Upper lobe of left lung (tissue), 6 donors: ENCODE measurements at places on chromosomes 5 and 9.

DNA sequence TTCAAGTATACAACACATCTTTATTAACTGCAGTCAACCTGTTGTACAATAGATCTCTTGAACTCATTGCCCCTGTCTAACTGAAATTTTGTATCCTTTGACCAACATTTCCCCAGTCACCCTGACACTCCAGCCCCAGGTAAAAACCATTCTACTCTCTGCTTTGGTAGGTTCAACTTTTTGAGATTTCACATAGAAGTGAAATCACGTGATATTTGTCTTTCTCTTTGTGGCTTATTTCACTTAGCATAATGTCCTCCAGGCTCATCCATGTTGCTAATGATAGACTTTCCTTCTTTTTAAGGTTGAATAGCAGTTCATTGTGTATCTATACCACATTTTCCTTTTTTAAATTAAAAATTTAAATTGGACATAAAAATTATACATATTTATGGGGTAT, 126.5 kb upstream of the MAN2A1 start:
- DNase-seq = no peak

- DNase-seq = peak; percentile 85
Observed at GRCh38 chr5:31193591-31194467, at the start of gene CDH6. TSS of gene CDH6 (plus strand) at chr5:31193686. CDS start at chr5:31267474, 73,788 bp downstream.

- no peak for DNase-seq
Observed at GRCh38 chr5:157047898-157048297, 11.0 kb downstream of the HAVCR1 start.

- no peak for DNase-seq
Observed at GRCh38 chr5:40547557-40547956, 132.2 kb upstream of the PTGER4 start.

DNA sequence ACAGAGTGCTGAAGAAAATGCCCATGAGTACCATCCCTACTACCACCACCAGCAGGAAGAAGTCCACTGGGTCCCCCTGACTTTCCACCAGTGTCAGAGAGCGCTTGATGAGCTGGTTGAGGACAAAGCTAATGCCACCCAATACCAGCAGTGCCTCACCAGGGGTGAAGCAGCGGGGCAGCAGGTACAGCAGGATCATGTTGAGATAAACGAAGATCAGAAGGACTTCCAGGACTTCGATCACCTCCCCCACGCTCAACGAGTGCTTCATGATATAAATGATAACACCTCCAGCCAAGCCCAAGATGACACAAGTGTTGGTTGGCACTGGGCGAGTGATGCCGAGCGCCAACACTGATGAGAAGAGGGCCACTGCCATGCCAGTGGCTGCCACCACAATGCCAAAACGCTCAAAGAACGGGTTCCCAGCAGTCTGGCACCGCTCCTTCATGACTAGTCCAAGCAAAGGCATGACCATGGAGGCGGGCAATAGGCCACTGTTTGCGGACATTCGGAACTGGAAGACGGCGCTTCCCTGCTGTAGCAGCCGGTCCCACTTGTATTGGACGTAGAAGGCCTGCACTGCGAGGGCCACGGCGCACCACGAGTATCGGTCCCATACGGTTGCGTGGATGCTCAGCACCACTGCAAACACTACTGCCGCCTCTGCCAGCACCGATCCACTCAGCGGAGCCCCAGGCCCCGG, 679 bp downstream of the DOLK start:
- DNase-seq = no peak

- no peak for DNase-seq
Observed at GRCh38 chr5:166346726-166347374, 1944.6 kb upstream of the WWC1 start.

DNA sequence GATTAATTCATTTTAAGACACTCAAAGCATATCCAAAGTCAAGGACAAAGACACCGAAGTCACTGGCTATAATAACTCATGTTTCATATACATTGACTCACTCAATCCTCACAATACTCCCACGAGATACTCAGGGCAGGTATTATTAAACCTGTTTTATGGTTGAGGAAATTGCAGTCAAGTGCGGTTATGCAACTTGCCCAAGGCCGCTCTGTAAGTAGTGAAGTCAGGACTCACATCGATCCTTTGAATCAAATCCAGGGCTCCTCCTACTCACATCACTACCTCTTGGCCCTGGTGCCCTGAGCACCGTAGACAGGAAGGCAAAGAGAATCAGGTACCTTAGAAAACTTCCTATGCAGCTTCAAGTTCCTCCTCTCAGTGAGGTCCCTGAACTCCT, 87.8 kb upstream of the APC start:
- peak; percentile 79 for DNase-seq

GRCh38 chr5:1097381-1097987, 14.4 kb downstream of the SLC12A7 start:
- DNase-seq = no peak

- DNase-seq = no peak
Observed at GRCh38 chr9:2286825-2287455, 271.8 kb downstream of the SMARCA2 start.

- peak; percentile 31 for DNase-seq
Observed at GRCh38 chr9:128056086-128056485, 11.0 kb downstream of the NAIF1 start.

DNA sequence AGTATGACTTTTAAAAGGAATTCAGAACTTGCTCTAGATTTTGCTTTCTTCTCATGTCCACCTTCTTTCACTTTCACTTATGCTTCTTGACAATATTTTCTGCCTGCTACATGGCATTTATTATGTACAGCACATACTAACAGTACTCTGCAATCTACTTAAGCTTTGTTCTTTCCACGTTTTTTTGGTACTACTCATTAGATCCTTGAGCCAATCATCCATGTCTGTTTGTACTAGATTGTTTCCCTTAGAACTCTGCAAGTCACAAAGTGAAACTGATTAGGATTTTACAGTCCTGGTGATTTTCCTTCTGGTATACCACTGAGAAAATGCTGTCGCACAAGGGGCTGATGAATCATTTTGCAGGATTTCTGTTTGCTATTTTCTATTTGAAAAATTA, 78.3 kb downstream of the PARP8 start:
- DNase-seq = no peak

DNA sequence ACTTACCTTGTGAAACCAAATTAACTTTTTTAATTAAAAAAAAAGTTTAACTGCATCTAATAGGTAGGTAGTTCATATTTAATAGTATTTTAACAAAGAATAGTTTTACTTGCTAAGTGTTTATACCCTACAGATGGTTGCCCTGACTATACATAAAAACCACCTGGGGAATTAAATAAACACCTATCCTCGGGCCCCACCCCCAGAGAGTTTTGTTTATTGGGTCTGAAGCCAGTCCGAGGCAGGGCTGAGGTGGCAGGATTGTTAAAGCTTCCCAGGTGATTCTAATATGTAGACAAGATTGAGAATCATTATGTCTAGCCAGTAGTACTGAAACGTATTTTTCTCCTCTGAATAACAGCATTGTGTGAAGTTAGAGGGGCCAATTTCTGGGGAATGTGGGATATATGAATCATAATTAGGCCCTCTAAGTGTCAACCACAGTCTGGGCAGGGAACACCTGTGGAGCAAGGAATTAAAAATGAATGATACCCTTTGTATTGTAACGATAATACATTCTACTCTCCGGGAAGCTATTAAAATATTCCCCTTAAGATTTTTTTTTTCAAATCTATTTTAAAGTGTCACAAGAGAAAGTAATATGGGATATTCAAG, 5.6 kb upstream of the PAM start:
- no peak for DNase-seq

- DNase-seq = no peak
Observed at GRCh38 chr9:109973336-109973735, 193.3 kb downstream of the PALM2AKAP2 start.

DNA sequence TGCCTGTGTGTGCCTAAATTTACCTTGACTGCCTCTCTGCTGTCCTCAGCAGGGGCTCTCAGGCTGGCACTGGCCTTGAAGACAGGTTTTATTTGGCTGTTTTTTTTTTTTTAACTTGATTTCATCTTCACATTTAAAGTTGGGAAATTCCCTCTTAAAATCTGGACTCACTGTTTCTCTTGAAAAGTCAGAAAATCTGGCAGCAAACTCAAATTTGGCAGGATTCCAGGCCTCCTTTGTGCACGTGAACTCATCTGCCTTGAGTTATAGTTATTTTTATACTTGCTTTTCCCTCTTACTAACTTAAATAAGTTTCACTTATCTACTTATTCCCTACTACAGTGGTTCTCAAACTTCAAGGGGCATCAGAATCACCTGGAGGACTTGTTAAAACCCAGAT, 118.4 kb upstream of the MAP3K1 start:
- DNase-seq = no peak

- no peak for DNase-seq
Observed at GRCh38 chr9:81801190-81801589, 111.8 kb upstream of the TLE1 start.

DNA sequence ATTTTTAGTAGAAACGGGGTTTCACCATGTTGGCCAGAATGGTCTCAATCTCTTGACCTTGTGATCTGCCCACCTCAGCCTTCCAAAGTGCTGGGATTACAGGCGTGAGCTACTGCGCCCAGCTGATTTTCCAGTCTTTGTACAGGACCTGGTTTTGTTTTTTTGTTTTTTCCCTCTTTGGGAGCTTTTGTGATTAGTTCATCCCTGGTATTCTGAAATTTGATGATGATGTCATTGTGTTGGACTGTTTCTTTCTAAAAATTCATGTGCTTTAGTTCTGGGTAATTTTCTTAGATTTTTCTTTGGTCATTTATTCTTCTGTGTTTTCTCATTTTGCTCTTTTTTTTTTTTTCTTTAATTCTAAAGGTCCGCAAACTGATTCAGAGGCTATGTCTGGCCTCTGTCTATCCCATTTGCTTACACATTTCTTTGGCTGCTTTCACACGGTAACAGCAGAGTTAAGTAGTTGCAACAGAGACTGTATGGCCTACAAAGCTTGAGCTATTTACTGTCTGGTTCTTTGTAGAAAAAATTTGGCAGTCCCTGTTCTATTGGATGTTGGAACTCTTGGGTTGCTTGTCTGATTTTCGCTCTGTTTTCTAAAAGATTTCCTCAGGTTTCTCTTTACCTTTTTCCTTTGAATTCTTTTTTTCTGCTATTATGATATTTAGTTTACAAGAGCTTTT, 24.8 kb downstream of the STX17 start:
- DNase-seq = no peak

DNA sequence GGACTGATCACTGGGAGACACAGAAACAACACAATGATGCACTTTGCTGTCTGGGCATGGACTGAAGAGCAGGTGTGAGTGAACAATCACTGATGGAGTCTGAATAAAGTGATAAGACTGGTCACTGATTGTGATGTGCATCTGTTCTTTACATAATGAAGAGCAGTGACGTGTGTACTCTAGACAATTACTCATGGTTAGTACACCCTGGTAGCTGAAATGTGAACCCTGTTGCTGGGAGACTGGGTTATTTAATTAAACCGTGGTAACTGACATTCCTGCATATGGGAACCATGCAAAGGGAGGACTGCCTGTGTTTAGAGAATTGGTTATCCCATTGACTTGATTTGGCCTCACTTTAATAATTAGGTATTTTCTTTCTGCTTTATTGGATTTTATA, 202.9 kb downstream of the NR2F1-AS1 start:
- DNase-seq = no peak

DNA sequence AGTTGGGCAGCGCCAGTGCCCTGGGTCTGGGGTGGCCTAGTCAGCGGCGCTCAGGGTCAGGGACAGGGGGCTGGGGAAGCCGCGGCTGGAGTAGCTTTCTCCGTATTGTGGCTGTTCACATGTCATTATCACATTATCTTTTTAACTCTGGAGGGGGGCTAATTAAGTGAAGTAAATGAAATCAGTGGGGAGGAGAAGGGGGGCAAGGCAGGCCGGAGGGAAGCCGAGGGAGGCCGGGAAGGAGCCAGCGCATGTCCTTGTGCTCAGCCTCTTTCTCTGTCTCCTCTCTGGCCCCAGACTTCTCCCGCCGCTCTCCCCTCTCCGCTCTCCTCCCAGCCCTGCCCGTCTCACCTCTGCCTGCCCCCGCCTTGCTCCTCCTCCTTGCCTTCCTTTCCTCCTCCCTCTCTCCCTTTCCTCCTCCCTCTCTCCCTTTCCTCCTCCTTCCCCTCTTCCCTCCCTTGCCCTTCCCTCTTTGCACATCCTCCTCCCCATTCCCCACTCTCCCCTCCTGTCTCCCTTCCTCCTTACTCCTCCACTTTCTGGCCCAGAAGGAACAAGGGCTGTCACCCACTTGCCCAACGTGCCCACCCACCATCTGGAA, 38.7 kb downstream of the ASS1 start:
- no peak for DNase-seq

DNA sequence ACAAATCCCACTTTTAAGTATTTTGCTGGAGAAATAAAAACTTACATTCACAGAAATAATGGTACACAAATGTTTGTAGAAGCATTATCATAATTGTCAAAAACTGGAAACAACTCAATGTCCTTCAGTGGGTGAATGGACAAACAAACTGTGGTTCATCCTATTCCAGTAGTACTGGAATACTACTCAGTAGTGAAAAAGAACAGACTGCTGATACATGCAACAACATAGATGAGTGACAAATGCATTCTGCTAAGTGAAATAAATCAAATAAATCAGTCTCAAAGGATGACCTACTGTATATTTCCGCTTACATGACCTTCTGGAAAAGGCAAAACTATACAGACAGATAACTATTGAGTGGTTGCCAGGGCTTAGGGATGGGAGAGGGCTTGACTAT, 114.1 kb downstream of the ANKRD55 start:
- no peak for DNase-seq

DNA sequence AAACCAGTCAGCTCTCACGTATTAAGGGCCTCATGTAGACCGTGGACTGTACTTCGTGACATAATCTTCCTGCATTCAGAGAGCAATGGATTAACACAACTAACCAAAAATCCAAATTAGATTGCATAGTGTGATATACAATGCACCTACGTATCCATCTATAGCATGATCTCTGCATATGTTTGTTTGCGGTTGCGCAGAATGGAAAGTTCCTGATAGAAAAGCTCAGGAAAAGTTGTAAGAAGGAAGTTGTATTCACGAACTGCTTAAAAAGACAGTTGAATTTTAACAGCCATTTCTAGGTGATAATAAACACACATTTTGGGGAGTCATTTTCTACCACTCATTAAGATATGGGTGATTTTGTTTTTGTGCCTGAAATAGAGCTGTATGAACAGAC, 869.0 kb downstream of the TLE4 start:
- DNase-seq = no peak
